ENCODE measurements at places on chromosomes 7 and 10. TPM values are rescaled to one million over a fixed set of nuclear protein-coding genes. Genes with fewer than 3 reads are reported as not detected.

Gene WDR11
- 36.9 TPM for total RNA-seq

Gene OTUD1
- total RNA-seq: 3.8 TPM

- DNase-seq: peak; percentile 73
Measured at GRCh38 chr10:73529089-73529832, 33.4 kb upstream of the PPP3CB start.

Gene EN2
- total RNA-seq: under 0.01 TPM

Gene LRRC4
- 1.6 TPM for total RNA-seq

Data from thymus (tissue), 14 donors.